Nephron progenitor cell (in vitro differentiated cells): ENCODE measurements at places on chromosomes 2 and 18.
A peak's percentile ranks its signal among the peaks of the same experiment; 100 is the strongest.

DNA sequence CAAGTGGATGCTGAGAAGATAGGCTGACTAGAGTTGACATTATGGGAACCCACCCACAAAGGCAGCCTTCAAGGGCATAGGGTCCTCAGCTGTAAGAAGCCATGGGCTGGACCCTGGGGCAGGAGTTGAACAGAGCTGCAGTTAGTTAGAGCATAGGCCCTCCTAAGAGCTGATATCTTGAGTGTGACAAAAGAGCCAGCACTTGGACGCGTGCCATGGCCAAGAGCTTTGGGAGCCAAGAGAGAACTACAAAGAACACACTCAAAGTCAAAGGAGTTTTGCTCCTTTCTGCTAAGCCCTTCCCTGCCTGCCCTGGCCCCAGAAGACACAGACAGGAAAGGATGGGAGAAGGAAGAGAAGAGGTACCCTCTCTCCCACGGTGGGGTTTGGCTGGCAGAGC, 29.9 kb upstream of the AGAP1 start:
- DNase-seq = no peak

DNA sequence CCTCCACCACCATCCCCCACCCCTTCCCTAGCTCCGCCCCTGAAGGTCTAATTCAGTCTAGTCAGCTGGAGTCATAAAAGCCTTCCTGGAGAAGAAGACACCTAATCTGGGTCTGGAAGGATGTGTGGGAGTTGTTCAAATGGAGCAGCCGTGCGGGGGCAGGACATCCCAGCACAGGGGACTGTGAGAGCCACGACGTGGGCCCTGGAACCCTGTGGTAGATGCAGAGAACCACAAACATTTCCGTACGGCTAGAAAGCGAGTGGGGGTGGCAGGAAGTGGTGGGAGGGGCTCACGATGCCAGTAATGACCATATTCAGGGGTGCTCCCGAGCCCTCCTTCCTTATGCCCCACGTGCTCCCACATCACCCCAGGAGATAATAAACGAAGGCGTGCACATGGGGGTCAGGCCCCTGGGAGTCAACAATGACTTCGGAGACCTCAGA, 20.9 kb upstream of the COL6A3 start:
- peak; percentile 47 for DNase-seq

DNA sequence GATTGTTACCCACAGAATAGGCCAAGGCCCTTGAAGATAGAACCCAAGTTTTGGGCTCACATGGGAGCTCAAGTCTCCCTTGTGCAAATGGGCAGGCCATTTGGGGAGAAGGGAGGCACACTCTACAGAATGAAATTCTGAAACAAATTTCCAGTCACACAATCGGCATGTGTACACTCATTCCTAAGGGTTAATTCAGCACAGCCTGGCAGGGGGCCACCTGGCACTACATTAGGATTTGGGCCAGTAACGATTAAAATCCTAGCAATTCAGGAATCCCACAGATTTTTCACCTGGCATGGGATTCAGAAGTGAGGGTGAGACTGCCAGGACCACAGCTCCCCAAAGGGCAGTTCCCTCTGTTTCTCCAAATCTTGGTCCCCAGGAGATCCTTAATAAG, 46.4 kb downstream of the BMP10 start:
- DNase-seq = no peak

- no peak for DNase-seq
Observed at GRCh38 chr2:239238381-239238780, 162.4 kb downstream of the HDAC4 start.

DNA sequence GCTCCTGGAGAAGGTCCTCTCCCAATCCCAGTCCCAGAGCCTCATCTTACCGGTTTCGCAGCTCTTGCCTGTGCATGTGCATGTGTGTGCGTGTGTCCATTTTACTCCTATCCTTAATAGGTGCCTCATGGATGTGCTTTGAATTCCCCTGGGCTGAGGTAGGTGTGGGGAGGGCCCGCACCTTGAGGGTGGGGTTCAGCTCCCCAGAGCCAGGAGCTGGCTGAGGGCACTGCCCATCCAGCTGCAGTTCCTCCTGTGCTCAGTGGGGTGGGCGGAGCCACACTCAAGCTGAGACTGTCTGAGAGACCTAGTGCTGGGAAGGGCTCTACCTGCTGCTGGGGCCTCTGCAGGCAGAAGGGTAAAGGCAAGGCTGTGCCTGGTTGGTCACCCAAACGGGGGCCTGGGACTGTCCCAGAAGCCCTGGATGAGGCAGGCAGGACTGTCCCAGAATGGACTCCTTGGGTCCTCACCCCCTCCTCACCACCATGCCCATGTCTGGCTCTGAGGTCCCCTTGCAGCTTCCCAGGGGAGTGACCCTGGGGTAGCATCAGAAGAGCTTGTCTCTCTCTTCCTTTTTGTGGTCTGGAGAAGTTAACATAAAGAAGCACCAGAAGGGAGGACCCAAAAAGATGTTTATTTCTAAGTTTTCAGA, 8.9 kb downstream of the GDF7 start:
- DNase-seq = no peak
